Hematopoietic multipotent progenitor cell treated with erythropoietin and hydrocortisone succinate and interleukin-3 and kit ligand, for 6 days (in vitro differentiated cells): ENCODE measurements at places on chromosomes 12 and 14.

DNA sequence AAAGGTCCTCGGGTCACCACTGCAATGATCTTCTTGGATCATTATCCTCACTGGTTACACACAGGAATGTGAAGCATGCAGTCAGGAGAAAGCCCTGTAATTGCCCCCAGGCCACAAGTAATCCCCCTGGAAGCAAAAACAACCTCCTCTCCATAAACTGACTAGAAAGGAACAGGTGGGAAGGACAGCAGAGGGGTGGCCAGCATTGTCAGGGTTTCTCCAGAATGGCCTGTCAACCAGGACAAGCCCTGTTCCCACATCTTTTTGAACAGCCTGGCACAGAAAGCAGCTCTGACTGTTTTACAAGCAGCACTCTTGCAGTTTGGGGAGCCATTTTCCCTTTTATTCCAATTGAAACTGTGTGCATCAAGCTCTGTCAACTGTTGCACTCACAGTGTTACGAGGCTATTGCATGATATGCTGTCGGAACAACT lies 36.1 kb downstream of the TMCC3 start:
- no peak for DNase-seq

DNA sequence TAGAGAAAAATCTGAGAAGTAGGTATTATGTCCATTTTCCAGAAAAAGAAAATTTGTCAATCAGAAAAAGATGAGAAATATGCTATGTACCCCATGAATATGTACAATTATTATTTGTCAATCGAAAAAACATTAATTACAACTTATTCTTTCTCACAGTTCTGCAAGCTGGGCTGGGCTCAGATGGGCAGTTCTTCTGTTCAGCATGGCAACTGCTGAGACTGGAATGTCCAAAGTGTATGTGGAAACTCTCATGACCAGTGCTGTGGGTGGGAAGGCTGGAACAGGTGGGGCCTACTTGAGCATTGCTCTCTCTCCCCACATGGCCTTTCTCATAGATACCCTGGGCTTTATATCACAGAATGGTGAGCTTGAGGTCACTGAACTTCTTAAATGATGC lies 450.3 kb upstream of the TBX3 start:
- no peak for DNase-seq

GRCh38 chr12:55019784-55020183 lies at the start of gene NEUROD4:
Gene NEUROD4 (plus strand): TSS chr12:55019974. CDS start chr12:55026440, 6,466 bp downstream.
- peak; percentile 71 for DNase-seq

DNA sequence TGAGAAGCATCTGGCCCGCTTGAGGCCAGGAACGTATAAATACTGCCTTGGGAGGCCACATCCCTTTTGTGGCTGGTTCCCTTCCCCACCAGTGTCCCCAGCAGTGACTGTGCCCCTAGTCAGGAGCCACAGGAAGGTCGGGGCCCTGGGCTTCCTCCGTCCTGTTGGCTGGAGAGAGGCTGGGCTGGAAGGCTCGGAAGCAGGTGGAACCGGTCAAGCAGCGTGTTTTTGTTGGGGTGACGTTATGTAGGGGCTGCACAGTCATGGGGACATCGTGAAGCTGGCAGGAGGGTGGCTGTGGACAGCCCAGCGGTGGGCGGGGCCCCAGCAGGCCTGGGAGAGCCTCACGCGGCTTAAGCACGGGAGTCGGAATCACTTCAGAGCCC lies 10.1 kb downstream of the XRCC3 start:
- no peak for DNase-seq

DNA sequence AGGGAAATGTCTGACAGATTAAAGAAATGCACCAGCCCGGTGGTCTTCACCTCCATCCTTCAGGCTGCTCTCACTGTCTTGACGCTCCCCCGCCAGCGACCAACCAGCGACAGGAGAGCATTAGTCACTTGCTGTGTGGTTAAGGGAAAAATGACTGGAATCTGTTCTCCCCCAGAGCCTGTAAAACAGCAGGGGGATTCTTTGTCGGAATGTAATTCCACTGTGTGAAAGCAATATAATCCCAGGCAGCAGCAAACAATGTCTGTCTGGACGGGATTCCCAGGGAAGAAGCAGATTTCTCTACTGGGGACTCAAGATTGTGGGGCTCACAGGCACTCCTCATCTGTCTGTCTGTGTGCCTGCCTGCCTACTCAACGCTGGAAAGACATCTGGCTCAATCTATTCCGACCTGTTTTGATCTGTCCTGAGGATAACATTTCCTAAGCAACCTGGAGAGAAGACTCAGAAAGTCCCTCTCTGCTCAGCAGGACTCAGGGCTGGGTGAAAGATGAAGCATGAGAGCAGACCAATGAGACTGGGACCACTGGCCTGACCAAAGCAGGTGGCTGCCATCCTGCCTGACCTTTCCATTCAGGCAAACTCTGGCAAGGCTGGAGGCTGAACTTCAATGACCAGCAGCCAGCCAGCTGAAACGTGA lies 54.6 kb downstream of the NUAK1 start:
- DNase-seq: no peak

DNA sequence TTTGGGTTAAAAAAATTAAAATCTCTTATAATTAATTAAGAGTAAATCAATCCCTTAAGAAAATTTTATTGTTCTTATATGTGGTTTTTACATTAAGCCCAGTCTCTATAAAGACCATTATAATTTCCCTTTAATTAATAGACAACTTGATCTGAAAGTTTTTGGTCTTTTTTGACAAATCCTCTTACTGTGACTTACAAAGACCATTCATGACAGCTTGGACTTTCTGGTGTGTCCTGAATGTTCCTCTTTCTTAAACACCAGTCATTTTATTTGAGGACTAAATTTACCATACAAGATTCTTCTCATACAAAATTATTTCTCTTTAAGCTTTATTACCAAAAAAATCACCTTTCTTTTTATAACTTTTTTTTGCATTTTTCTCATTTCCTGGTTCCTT lies 368.3 kb downstream of the ADGRD1 start:
- DNase-seq: no peak

GRCh38 chr12:65670775-65671174 lies 153.5 kb upstream of the HMGA2 start:
- DNase-seq: no peak

DNA sequence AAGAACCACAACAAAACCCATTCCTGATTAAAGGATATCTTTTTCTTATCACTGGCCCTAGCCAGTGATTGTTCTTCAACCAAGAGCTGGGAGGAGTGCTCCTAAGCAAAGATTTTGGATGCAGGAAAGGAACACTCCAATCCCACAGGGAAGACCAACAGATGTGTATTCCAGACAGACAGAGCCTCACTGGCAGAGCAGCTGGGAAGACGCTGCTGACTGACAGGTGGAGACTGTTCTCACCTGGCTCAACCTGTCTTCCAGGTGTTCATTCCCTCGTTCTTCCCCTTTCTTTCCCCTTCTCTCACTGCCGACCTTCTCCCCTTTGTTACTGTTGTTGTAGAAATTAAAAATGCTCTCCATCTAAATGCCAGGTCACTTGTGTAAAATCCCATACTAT lies 89.7 kb upstream of the CCDC198 start:
- no peak for DNase-seq

DNA sequence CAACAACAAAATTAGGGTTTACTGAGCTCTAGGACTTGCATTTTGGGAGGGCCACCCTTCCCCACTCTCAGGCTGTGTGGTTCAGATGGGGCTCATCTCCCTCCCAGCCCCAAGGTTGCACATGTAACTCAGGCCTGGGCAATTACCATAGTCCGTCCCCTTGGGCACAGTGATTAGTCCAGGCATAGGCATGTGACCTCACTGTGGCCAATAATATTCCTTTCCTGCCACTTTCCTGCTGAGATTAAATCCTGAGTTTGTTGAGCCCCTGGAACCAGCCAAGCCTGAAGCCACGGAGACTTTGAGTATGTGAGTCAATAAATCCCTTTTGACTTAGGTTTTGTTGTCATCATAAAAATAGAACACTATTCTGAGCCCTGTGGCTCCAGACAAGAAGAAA lies 113.0 kb downstream of the AACS start:
- DNase-seq: no peak

DNA sequence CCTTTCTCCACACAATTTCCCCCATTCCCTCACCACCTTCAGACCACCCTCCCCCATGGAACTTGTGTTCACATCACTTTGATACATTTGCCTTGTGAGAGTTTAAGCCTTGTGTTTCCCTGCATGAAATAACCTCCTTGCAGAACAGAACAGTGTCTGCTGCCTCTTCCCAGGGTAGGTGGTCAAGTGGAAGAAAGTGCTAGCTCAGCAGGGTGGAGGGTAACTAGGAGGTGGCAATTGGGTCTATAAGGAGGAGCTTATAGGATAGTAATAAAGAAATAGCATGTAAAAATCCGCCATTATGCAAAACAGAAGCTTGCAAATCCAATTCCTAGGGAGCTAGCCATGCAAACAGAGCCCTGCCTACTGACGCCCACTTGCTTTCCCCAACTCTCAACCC lies 13.9 kb upstream of the KRT8 start:
- DNase-seq: no peak

GRCh38 chr12:76199808-76200207 lies 115.3 kb upstream of the NAP1L1 start:
- DNase-seq: no peak

DNA sequence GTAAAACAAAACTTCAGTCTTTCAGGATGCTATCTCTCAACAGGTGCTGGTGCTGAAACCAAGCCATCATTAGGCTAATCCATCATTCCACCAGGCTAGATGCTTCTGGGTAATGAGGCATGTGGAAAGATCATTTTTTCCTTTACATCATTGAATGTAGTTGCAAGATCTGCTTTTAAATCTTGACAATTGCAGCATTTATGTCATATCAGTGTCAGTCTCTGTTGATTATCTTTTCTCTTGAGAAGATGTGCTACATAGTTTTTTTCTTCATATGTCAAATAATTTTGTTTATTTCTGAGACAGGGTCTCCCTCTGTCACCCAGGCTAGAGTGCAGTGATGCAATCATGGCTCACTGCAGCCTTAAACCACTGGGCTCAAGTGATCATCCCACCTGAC lies 16.2 kb upstream of the EXD2 start:
- DNase-seq: no peak

- no peak for DNase-seq
Observed at GRCh38 chr12:122860854-122861586, 25.8 kb downstream of the HIP1R start.

GRCh38 chr12:11774821-11775220 lies 125.3 kb downstream of the ETV6 start:
- DNase-seq: peak; percentile 43

DNA sequence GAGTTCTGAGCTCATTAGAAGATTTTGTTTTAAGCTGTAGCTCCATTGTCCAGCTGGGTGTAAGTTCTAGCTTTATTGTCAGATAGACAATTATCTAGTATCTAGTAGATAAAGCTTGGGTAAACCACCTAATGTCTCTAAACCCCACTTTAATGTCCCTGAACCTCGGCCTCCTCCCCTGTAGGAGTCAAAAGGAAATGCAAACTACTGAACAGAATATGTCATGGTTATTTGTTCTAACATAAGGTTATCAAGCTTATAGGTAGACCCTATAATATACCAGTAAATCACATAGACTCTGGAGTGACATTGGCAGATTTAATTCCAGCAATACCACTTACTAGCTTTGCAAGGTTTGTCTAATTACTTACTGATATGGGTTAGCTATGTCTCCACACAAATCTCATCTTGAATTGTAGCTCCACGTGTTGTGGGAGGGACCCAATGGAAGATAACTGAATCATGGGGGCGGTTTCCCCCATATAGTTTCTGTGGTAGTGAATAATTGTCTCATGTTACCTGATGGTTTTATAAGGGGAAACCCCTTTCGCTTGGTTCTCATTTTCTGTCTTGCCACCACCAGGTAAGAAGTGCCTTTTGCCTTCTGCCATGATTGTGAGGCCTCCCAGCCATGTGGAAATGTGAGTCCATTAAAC lies 29.4 kb downstream of the BCAT1 start:
- DNase-seq: no peak

DNA sequence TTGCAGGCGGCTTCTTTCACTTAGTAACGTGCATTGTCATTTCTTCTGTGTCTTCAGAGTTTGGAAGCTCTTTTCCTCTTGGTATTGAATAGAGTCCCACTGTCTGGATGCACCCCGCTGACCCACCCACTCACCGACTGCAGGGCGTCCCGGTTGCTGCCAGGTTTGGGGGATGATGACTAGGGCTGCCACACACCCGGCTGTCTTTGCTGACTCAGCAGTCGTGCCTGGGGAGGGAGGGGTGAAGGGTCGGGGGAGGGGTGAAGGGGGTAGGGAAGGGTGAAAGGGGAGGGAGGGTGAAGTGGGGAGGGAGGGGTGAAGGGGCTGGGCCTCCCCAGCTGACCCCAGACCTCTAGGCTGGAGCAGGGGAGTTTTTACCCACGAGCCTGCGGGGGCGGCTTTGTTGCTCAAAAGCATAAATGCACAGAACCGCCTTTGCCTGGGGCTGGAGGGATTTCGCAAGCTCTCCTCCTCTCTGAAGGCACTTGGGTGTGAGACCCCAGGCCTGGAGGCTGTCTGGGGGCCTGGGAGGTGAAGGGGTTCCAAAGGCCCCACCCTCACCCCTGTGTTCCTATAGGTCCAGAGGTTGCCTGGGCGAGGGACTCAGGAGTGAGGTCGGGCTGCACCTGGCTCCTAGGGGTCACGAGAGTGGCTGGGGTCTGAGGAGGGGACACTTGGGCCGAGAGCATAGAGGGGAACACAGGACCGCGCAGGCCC lies 31.3 kb upstream of the ULK1 start:
- DNase-seq: peak; percentile 26

DNA sequence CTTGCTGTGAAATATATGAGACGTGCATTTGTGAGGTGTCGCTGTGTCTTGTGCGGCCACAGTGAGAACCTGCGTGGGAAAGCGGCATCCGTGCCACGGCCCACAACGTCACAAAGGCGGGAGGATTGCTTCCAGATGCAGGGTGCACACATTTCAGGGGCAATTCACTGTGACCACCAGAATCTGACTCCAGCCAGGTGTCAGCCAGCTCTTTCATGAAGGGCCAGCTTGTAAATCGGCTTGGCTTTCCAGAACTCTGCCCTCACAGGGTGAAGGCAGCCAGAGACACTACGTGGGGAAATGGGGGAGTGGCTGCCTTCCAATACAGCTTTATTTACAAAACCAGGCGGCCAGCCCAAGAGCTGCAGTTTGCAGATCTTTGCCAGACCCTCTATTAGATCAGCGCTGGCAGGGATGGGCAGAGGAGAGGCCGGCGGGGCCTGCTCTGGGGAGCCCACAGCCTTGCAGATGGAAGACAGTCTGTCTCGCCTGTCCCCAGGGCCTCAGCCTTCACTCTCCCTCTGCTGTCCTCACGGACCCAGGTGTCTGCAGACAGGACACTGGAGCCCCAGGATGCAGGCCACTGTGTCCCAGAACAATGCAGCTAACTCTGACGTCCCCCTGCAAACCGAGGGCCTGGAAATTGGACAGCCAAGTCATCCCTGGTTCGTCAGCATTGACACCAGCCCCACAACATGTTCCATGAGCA lies 53.5 kb downstream of the ADGRD1 start:
- DNase-seq: no peak

- no peak for DNase-seq
Observed at GRCh38 chr14:23300687-23301223, 1.9 kb downstream of the PPP1R3E start.

GRCh38 chr12:79933043-79933442 lies 1.9 kb downstream of the PPP1R12A start:
- DNase-seq: no peak

- no peak for DNase-seq
Observed at GRCh38 chr12:13005649-13006048, 5.6 kb upstream of the HEBP1 start.

- no peak for DNase-seq
Observed at GRCh38 chr14:39877577-39878190, 445.5 kb upstream of the FBXO33 start.

GRCh38 chr14:86997271-86997670 lies 995.7 kb downstream of the GALC start:
- DNase-seq: no peak

- no peak for DNase-seq
Observed at GRCh38 chr12:44117337-44117736, 281.5 kb downstream of the TMEM117 start.

- DNase-seq: peak; percentile 56
Observed at GRCh38 chr12:121404734-121405133, 4.8 kb downstream of the RNF34 start.
